Foreskin keratinocyte (primary cell): ENCODE measurements at places on chromosomes 16 and 17. TPM values are rescaled to one million over a fixed set of nuclear protein-coding genes. Genes with fewer than 3 reads are reported as not detected.

The LITAFD gene
- total RNA-seq = not detected in 2 replicates

The KRT28 gene
- total RNA-seq = not detected in 2 replicates

The LPO gene
- total RNA-seq = not detected in 2 replicates

The CRLF3 gene
- total RNA-seq = 13.5 and 15.7 TPM in 2 replicates

The ARL17B gene
- 6.5 and 11.3 TPM in 2 replicates for total RNA-seq

The ANKRD40CL gene
- total RNA-seq = not detected in 2 replicates

The MYH2 gene
- 0.03 TPM in 1 of 2 replicates, not detected in the other for total RNA-seq
